ENCODE measurements at places on chromosomes 11 and 22.

DNA sequence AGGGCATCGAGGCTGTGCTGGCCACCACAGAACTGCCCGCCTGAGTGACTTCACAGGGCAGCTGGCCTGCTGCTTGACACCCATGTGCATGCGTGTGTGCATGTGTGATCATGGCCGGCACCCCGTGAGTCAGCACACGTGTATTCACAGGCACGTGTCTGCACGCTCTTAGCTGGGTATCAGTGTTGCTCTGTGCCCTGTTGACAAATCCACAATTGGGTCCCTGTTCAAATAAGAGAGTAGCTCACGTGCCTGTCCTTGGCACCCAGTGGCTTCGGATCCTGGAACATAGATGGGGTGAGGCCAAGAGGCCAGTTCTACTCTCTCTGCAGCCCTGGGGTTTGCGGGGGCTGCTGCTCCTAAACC is 14.0 kb downstream of the B3GAT1 start:
- no peak for DNase-seq

DNA sequence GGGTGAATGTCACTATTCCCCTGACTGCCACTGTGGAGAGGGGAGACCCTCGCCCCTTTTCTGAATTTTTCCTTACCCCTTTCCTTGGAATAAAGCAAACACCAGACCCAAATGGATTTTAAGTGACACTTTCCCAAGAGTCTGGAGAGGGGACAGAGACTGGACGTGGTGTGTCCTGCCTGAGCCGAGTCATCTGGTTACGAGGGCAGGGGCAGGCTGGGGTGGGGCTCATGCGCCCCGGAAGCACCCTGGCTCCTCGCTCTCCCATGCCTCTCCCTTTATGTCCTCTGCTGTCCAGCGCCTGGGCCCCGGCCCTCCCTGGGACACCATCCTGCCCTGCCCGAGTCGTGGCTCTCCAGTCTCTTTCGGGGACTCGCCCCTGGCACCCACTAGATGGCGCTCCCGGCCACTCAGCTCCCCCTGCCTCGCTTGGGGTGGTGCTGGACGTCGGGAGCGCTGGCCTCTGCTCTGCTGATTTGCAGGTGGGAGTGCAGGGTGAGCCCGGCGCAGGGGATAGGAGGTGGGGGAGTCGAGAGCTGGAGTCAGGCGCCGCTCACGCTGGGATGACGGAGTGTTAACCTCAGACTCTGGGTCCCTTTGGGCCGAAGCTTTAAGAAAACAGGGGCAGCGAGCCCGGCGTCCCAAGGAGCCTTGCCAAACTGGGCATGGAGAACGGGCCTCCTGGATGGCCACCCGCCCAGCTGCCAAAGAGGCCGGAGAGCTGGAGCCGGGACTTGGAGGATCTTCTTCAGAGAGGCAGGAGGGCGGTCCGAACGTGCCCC is 89.8 kb downstream of the RPS6KA4 start:
- DNase-seq, result peak; percentile 79

GRCh38 chr11:3184732-3185347 is 19.7 kb upstream of the OSBPL5 start:
- no peak for DNase-seq

DNA sequence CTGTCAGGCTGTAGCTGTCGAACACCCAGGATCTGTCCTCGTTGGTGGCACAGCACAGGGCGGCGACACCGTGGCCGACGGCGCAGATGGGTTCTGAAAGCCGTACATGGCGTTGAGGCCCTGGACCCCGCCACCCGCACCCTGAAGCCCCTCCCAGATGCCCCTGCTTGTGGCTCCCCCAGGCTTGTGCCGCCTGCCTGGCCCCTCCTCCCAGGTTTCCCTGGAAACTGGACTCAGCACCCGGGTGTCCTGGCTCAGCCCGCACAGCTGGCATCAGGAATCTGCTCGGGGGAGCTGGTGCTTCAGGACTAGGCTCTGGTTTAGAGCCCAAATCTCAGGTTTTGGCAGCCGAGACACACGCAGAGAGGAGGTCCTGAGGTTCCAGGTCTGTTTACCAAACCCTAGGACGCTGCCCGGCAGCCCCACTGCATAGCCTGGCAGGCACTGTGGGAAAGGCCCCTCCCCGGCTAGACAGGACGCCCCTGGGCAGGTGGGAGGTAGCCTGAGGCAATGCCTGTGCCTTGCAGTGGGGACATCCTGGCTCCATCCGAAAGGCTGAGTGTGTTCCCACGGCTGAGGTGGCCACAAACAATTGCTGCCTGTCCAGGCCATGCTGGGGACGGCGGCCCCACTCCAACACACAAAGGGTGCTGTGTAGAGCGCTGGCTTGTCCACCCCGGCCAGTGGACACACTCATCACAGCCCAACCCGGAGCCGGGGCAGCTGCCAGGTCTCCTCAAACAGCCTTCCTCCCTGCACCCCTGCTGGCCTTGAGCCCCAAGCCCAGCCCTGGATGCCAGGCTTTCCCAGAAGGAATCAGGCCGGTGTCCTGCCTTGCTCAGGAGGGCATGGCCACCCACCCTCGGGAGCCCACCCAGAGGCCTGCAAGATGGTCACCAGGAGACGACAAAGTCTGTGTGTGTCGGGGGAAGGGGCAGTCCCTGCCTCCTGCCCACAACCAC is 4.6 kb downstream of the GATD1 start:
- DNase-seq, result no peak

- no peak for DNase-seq
Measured at GRCh38 chr11:63961608-63962412, 12.6 kb upstream of the COX8A start.

GRCh38 chr11:37946155-37946766 is 1348.2 kb upstream of the RAG2 start:
- peak; percentile 13 for DNase-seq

DNA sequence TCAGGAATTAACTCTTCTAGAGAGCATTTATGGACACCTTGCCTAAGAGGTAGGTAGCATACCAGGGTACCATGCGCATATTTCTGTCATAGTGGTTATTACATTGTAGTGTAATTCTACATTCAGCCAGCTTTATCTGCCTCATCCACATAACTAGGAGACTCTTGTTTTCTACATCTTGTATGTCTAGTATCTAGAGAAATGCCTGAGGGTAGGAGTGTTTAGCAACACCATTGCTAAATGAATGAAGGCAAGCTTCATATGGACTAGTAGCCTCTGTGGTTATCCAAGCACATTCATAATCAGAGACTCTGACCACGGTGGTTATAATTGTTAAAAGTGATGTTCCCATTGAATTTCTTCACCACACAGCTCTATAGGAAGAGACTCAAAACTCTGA is 107.9 kb downstream of the NTM start:
- DNase-seq, result no peak

DNA sequence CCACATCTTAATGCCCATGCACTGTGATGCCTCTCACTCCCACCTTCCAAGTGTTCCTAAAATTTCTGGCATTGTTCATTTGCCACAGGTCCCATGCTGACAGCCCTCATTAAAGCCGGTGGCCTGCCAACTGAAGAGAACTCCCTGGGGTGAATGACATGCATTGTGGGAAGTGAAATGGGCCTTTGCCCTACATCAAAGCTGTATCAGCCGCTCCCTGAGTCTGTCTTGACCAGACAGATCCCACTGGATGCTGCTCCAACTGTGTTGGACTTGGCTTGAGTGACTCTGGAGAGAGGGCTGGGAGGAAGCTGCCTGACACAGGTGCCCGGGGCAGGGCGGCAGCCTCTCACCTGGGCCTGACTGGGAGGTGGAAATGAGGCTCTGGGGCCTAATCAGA is 8.8 kb upstream of the SEC14L4 start:
- no peak for DNase-seq

DNA sequence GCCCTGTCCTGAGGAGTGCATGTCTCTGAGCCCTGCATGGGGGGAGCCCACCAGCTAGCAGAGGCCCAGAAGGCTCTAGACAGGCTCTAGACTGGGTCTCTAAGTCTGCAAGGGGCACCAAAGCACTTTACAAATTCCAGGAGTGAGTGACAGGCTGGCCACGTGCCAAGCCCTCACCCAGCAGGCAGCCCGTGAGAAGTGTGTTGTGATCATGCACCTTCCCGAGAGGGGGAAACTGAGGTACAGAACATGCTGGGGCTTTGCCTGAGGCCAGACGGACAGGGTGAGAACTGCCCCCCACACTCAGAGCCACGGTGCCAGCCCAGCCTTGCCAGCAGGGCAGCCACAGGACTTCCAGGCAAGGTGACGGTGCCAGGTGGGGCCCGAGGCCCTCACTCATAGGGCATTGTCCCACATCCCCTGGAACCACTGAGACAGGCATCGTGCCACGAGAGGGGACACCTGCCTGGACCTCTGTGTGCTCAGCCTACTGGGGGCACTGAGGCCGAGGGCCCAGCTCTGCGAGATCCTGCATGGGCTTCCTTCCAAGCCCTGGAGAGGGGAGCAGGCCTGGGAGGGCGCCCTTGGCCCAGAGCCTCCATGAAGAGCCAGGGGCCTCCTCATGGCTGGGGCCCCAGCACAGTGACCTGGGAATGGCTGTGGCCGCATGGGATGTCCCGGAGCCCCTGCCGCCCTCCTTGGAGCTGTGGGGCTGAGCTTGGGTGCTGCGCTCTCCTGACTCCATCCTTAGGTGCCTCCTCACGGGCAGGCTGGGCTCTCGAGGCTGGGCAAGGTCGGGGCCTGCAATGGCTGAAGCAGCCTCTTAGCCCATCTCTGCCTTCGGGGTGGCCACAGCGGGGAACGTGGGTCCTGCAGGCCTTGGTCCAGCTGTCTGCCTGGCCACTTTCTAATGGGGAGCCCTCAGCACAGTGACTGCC is 121.5 kb downstream of the KCNQ1OT1 start:
- DNase-seq, result no peak

DNA sequence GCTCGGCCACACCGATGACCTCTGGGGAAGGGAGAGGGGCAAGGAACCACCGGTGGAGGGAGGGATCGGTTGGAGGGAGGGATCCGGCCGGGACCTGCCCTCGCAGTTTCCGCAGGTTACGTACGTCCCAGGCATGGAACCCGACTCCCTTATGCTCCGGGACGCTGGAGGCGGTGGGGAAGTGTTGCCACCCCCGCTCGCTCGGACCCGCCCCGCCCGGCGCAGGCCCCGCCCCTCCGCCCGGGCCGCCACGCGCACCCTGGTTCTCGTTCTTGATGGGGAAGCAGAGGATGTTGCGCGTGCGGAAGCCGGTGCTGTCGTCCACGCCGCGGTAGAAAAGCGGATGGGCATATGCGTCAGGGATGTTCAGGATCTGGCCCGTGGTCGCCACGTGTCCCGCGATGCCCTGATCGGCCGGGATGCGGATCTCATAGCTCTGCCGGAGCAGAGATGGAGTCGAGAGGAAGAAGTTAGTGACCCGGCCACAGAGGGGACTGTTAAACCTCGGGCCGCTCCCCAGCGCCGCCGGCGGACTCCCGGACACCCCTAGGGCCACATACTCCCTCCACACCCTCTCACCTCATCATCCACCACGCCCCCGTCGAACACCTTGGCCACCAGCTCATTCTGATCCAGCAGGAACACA is 89.8 kb downstream of the PDE2A start:
- peak; percentile 83 for DNase-seq

DNA sequence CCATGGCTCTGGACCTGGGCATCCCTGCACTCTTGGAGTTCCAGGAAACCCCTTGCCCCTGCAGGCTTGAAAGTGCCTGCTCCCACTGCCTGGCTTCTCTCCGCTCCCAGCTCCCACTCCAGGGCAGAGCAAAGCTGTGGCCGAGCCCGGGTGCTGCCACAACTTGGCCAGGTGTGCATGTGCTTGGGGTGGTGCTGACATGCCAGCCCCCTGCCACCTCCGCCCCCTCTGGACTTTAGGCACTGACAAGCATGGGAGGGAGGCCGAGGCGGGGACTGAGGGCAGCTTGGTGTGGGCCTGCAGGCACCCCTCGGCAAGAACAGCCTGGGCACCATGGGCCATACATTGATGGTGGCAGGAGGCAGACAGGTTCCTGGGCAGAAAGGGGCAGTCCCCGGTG is 56.4 kb upstream of the B3GNT6 start:
- DNase-seq, result no peak

DNA sequence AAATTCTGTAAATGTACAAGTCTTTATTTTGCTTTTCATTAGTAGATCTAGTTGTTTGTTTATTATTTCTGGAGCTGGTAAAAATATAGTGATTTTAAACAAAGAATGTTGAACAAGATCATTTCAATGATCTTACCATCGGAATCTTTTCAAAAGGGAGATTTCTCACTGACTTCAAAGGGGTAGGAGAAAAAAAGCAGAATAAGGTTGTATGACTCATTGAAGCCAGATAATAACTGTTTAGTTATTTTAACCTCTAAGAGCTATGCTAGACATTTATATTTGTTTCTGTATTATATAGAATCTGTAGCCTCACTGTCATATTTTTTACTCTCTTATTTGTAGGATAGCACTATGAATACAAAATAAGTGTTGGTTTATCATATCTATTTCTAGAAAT is 8.1 kb upstream of the PDE3B start:
- DNase-seq, result peak; percentile 38

- DNase-seq, result no peak
Measured at GRCh38 chr22:37180531-37181231, 7.4 kb downstream of the C1QTNF6 start.

All from inflammatory macrophage treated with lipopolysaccharide for 4 hours (primary cell).